ENCODE measurements at places on chromosomes 12 and 14.

DNA sequence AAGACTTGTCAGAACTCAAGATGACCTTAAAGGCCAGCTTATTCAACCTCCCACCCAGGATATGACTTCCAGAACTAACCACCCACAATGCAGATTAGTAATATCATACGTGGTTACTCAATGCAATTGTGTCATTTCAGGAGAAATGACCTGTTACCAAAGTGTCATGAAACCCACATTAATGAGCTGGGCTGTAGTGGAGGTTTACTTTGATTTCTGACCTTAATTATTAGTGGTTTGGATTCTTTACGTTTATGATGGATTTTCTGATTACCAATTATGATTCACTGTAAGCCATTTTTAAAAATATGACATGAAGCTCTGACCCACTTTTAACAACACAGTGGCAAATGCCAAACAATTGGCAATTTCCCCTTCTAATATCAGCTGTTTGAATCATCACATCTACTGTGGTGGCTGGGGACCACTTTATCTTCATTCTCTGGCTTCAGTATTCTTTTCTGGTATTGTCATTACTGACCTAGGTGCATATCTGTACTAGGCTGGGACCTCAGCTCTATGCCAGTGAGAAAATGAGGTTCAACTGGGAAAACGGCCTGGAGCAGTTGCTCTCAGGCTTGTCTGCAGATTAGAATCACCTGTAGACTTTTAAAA, 223.3 kb downstream of the RGS6 start:
- no peak for DNase-seq

DNA sequence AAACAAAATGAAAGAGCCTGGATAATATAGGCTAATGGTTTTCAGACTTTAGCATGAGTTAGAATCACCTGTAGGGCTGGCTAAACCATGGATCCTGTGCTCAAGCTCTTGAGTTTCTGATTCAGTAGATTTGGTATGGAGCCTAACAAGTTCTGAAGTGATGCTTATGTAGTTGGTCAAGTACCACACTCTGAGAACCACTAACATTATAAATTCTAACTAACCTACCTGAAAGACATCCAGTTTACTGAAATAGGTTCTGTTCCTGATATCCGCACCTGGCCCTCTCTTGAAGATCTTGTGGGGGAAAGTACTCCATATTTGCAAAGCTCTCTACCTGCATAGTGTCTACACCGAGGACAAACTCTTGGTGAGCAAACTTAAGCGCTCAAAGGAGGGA, 59.4 kb upstream of the VSX2 start:
- DNase-seq, result no peak

- no peak for DNase-seq
Observed at GRCh38 chr14:63670692-63671091, 29.0 kb upstream of the WDR89 start.

- no peak for DNase-seq
Observed at GRCh38 chr12:2384029-2384386, 331.2 kb downstream of the CACNA1C start.

DNA sequence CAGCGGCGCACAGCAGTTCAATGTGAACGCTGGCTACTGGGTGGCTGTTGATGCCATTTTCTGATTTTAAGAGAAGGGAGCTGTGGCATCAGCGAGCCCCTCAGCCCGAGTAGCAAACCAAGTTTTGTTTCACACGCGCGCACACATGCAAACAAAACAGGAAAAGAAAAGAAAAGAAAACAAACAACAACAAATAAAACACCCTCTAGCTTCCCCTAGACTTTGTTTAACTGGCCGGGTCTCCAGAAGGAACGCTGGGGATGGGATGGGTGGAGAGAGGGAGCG, 540 bp downstream of the PAX9 start:
- DNase-seq, result no peak

DNA sequence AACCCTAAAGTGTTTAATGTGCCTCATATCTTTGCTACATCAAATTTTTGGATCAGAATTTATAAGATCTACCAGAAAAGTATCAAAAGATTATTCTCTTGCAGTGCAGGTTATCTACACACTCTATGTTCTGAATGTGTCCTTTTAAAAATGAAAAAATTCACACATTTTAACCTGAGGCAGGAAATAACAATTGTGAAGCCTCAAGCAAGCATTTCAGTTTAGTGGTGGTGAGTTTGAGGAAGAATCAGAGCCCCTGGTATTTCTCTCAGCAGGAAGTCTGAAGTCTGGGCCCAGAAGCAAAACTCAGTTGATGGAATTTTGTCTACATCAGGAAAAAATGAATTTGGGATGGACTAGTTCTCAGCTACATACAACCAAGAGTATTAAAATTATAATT, 137.0 kb upstream of the PZP start:
- DNase-seq, result no peak

DNA sequence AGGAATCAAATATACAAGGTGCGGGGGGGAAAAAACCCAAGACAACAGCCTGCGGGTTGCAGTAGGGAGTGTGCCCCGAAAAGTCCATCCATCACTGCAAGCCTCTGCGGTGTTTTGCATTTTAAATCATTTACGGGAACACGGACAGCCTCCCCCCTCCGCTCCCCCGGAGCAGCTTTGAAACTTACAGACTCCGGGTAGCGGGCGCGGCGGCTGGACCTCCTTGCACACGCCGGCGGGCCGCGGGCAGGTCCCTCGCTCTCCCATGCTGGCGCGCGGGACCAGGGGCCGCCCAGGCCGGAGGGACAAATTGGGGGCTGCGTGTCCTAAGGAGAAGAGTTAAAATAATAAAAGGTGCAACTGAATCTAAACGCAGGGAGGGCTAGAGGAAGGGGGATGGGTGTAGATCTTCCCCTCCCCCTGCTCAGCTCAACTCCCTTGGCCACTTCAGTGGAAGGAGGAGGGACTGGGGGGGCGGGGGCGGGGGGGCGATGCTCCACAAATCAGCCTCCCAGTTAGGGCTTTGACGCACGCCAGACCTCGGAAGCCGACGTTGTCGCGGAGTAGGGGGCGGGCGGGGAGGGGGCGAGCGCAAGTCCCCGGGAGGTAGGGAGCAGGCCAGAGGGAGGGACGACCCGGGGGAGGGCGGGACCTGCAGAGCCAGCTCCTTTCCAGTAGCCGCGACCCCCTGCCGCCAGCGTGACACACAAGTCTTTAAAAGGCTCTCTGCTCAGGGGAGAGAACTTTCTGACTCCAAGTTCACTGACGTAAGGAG, at the start of gene KCNJ8:
Gene KCNJ8, minus strand, starts transcription at position 349 of the 775 bp plus-strand sequence. CDS start 1,090 bp downstream, outside the sequence.
- DNase-seq, result no peak
